Left ventricle myocardium superior (tissue), 1 donor: ENCODE measurements at places on chromosomes 6 and 20. TPM values are rescaled to one million over a fixed set of nuclear protein-coding genes. Genes with fewer than 3 reads are reported as not detected.
A peak's percentile ranks its signal among the peaks of the same experiment; 100 is the strongest.

The RSPO3 gene
- 0.57 TPM for total RNA-seq

The MEI4 gene
- total RNA-seq: 0.32 TPM

The FRK gene
- total RNA-seq: 8.8 TPM

The PCK1 gene
- total RNA-seq: 0.62 TPM

The ADGRF5 gene
- total RNA-seq: 45.9 TPM

The NOTCH4 gene
- 22.5 TPM for total RNA-seq

The SFT2D1 gene
- total RNA-seq: 18.2 TPM

The PTGIS gene
- 24.0 TPM for total RNA-seq

The PSMB8 gene
- total RNA-seq: 16.2 TPM

The PDRG1 gene
- 9.7 TPM for total RNA-seq

The PRDM13 gene
- not detected for total RNA-seq

The TFAP2A gene
- 0.97 TPM for total RNA-seq

The GABRR1 gene
- not detected for total RNA-seq

The PHACTR3 gene
- total RNA-seq: 6.8 TPM

The VGLL2 gene
- total RNA-seq: not detected

The RBL1 gene
- total RNA-seq: 4.9 TPM

DNA sequence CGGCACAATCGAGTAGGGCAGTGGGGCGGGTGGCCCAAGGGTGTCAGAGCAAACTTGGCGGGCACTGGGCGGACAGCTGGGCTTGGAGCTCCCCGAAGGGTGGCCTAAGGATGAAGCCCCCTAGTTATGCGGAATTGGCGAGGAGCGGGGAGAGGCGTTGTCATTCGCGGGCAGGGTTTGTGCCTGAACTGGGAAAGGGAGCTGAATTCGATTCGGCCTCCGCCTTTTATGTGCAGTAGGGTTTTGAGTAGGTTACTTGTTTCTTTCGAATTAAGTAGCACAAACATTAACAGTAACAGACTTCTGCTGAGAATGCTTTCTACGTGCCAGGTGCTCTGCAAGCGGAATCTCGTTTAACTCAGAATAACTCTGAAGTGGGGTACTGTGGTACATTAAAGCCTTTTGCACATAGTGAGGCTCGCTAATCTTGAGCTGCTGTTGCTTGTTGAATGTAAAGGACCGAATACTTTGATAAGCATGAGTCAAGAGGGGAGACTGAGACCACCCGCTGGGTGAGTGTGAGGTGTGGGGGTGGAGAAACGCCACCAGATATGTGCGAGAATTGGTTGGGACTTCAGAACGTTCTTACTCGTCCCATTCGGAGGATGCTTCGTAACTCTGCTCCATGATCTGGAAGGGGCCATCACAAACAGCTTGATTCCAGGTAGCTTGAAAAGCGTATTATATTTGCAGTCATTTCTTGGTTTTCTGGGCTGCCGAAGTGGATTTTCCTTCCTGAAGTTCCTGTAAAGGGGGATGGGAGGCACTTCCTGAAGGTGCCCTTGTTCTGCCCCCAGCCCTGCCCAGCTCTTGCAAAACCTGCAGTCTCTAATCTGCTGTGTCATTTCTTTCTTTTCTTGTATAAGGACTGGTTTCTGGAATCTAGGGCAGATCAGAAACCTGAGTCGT lies 833 bp downstream of the RAB5IF start:
- DNase-seq: no peak

GRCh38 chr20:58906111-58906510 lies 53.6 kb downstream of the GNAS start:
- no peak for DNase-seq

- DNase-seq: no peak
Measured at GRCh38 chr6:37946057-37946456, 126.5 kb downstream of the ZFAND3 start.

DNA sequence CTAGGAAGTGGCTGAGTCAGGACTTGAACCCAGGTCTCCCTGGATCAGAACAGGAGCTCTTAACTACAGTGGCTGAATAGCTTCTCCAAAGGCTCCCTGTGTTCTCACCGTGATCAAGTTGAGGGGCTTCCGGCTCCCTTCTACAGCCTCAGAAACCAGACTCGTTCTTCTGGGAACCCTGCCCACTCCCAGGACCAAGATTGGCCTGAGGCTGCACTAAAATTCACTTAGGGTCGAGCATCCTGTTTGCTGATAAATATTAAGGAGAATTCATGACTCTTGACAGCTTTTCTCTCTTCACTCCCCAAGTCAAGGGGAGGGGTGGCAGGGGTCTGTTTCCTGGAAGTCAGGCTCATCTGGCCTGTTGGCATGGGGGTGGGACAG lies 44.6 kb upstream of the TTPAL start:
- no peak for DNase-seq

DNA sequence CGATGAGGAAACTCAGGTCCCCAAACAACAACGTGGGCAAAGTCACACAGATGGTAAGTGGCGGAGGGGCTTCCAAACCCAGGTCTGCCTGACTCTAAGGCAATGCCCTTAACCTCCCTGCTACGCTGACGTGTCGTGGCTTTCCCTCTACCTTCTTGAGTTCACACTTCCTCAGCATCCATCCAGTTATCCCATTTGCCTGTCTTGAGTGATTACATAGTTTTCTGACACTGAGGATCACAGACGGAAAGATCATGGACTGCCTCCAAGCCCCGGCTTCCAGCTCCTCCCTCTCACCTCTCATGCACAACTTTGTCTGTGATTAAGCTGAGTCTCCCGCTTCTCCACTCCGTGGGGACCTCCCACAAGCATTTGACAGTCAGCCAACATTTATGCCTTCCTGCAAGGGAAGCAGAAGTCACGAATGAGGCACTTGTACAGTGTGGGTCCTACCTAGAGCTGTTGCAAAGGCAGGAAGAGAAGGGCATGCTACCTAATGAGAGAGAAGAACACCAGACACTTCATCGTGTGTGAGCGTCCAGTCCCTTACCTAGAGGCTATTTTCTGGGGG lies 33.8 kb downstream of the TBC1D7 start:
- no peak for DNase-seq

DNA sequence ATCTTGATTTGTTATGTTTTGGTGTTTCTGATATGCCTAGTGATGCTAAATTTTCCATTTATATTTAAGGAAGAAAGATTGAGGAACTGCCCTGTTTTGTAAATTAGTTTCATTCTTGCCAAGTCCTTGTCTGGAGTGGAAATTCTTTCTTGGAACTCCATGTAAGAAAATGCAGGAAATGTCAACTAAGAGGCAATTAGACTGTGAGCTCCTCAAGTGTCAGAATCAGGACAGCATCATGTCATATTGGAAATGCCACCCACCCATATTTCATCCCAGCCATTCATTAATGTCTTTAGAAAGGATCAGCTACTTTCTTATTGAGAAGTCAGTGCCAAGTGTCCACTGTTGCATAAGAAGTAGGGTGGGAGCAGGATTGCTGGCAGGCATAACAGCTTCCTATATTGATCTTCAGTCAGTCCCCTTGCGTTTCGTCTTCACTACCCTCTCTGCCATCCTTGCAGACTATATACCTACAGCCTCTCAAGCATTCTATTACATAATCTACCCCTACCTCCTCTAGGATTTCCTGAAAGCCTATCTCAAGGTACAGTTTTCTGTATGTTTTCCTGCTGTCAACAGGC lies 42.4 kb downstream of the HAO1 start:
- DNase-seq: no peak

GRCh38 chr6:18415207-18415606 lies 28.1 kb downstream of the RNF144B start:
- no peak for DNase-seq

DNA sequence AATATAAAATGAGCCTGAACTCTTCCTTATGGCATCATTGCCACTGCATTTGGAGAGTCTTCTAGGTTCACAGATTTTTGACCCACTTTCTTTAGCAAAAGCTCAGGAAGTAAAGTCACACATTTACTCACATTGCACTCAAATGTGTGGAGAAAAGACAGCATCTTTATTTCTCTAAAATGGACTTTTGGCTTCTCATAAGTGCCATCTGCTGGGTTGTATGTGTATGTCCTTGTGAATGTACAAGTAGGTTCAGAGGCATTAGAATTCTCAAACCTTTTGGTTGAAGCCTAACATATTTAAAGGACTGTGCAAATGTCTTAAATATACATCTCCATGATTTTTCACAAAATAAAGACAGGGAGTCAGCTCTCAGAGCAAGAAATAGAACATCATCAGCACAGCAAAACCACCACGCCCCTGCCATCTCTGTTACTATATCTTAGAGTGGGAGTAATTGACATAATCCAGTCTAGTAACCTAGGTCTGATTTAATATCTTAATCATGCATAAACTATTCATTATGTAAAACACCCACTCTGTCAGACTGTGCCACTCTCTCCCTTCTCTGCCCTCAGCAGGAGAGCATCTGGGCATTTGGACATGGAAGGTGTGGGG lies 42.2 kb upstream of the SPTLC3 start:
- no peak for DNase-seq

GRCh38 chr6:78523622-78524021 lies 343.7 kb upstream of the IRAK1BP1 start:
- no peak for DNase-seq

DNA sequence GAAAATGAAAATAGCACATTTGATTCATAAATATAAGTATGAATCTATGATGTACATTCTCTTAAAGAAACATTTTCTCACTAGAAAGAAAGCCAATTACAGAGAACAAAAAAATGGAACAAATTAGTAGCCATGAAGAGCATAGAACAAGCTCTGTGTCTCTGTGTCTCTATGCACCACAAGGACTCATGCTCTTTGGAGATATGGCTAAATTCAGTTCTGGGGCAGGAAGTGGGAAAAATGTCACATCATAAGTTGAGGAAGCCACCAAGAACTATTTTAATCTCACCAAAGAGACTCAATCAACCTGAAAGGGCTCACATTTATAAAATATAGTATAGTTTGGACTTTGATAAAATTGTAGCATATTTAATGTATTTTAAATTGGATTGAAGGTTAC lies 1259.8 kb upstream of the GJE1 start:
- DNase-seq: no peak

- DNase-seq: no peak
Measured at GRCh38 chr20:56222945-56223344, 25.6 kb upstream of the MC3R start.

DNA sequence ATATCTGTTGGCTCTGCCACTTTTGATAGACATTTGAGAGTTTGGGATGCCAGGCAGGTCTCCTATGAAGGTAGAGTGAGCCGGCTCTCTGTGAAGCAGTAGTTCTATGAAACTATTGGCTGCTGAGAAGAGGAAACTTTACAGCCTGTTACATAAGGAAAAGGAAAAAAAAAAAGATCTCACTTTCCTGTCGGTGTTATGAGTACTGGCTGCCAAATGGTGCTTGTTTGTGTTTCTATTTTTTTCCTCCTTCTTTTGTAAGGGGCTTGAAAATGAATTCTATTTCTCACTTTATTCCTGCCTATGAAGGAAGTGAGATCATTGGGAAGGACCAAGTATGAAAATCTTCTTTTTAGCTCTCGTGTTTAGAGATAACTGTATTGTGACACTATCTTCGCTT lies 73.1 kb upstream of the CLDN20 start:
- no peak for DNase-seq

GRCh38 chr6:53628354-53629119 lies 37.0 kb downstream of the KLHL31 start:
- no peak for DNase-seq

GRCh38 chr6:12418946-12419345 lies 128.8 kb downstream of the EDN1 start:
- DNase-seq: no peak

GRCh38 chr20:1204113-1204512 lies 859 bp downstream of the C20orf202 start:
- no peak for DNase-seq

DNA sequence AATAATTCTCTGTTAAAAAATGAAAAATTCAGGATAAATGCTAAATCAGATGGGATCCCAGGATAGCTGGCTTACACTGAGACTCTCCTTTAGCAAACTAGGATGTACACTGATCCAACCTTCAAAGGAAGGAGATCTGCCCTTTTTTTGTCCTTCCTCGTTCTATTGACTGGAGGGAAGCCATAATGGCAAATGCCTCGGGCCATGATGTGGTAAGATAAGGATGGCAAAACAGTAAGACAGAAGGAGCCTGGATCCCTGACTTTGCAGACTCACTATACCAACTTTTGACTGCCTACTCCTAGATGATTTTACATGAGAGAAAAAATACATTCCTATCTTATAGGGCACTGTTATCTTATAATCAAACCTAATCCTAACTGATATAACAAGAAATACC lies 156.9 kb upstream of the BEND3 start:
- no peak for DNase-seq

- DNase-seq: no peak
Measured at GRCh38 chr6:33721508-33721907, 10.0 kb upstream of the UQCC2 start.

GRCh38 chr6:27177485-27178406 lies 69.8 kb upstream of the PRSS16 start:
- DNase-seq: peak; percentile 79

- no peak for DNase-seq
Measured at GRCh38 chr20:12916699-12917098, 92.1 kb upstream of the SPTLC3 start.

DNA sequence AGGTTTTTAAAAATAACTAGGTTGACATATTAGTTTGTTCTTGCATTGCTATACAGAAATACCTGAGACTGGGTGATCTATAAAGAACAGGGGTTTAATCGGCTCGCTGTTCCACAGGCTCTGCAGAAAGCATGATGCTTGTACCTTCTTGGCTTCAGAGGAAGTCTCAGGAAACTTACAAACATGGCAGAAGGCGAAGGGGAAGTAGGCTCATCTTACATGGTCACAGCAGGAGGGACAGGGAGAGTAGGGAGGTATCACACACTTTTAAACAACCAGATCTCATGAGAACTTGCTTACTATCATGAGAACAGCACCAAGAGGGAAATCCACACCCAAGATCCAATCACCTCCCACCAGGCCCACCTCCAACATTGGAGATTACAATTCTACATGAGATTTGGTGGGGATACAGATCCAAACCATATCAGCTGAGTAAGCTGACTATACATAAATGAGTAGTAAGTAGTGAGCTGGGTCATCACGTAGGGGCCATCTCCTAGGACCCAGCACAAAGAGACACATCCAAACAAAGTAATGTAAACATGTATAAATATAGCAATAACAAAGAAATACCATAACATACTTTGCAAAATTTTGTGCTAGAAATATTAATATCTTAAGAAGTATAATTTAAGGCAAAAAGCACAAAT lies 31.4 kb upstream of the SIRPG start:
- no peak for DNase-seq

DNA sequence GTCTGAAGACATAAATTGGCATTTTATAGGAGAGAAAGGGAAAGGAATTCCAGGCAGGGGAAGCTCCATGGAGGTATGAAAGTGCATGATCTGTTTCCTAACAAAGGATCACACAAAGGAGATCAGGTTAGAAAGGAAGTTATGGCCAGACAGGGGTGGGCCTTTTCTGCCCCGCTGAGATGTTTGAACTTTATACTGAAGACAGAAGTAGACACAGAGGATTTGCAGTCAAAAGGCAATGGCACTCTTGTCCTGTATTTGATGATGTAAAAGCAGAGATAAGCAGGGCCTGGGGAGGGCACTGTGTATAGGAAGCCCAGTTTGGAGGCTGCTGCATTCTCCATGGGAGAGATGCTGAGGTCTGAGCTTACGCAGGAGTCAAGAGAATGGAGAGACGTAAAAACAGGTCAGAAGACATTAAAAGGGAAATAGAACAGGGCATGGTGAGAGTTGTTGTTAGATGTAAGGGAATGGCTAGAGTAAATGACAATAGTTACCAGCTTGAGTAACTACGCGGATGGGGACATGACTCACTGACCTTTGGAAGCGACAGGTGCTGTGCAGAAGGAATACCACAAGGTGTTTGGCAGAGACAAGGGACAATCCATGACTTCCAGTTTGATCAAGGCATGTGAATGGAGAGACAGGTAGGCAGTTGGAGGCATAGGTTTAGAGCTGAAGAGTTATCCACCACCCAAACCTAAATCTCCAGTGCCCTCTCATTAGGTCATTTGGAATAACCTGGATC lies 190.6 kb upstream of the SASH1 start:
- DNase-seq: no peak

- no peak for DNase-seq
Measured at GRCh38 chr20:49286689-49287551, 9.1 kb upstream of the ZNFX1 start.
